NCI-H1048 (cell line): ENCODE measurements at places on chromosomes 2 and 18.

DNA sequence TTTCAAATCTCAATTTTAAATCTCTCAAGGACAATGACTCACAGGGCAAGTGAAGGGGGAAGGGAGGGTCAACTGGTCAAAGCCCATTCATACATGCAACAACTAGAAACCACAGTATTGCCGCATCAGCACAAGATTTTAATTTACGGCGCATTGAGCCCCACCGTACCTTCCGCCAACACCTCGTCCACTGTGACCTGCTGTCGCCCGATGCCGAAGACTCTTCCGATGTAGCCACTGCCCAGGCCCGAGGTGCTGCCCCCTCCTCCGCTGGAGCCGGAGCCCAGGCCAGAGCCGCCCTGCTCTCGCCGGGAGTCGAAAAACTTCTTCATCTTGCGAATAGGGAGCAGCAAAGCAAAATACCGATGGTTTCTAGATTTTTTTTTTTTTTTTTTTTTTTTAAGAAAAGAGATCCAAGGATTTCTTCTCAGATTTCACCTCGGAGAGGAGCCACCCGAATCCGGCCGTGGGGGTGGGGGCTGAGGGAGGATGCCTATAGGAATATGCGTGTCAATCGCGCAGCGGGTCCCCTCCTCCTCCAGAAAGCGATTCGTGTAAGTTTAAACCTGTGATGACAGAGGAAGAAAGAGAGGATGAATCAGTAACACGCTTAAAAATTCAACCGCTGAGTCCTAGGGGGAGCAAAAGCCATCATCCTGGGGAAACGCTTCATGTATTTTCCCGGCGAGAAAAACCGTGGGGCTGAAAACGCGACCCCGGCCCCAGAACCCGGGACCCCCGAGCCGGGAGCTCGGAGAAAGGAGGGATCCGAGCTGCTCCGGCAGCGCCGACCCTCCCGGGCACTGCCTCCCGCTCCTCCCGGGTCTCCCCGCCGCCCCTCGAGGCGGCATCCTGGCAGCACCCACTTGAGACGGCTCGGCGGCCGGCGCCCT, 584 bp downstream of the AAK1 start:
- no peak for DNase-seq

DNA sequence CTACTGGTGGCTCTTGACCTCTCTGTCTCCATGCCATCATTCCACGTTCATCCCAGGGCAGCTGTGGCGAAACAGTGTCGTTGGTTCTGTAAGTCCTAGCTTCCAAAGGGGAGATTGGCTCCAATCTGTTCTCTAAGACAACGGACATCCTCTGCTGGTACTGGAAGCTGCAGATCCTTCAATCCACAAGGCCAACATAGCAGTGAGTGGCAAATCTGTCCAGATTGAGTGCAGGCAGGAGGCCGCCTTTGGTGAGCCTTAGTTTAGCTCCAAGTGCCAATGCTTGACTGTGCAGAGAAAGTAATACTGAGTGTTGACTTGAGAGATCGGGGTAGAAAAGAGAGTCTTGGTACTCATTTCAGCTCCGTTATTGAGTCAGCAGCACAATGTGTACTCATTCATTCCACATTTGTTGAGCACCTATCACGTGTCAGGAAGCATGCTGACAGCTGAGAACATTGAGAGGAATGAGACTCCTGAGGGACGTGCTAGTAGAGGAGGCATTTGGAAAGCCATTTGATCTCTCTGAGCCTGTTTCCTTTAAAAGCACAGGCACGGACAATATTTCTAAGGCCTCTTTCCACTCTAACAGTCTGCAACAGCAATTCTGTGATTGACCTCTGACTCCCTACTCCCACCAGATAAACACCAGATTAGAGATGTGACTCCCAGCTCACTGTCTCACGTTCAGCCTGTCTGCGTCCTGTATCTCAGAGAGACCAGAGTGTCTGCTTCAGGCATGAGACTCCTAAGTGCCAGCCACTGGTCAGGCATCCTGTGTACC, 306.0 kb downstream of the CLIP4 start:
- DNase-seq: no peak

DNA sequence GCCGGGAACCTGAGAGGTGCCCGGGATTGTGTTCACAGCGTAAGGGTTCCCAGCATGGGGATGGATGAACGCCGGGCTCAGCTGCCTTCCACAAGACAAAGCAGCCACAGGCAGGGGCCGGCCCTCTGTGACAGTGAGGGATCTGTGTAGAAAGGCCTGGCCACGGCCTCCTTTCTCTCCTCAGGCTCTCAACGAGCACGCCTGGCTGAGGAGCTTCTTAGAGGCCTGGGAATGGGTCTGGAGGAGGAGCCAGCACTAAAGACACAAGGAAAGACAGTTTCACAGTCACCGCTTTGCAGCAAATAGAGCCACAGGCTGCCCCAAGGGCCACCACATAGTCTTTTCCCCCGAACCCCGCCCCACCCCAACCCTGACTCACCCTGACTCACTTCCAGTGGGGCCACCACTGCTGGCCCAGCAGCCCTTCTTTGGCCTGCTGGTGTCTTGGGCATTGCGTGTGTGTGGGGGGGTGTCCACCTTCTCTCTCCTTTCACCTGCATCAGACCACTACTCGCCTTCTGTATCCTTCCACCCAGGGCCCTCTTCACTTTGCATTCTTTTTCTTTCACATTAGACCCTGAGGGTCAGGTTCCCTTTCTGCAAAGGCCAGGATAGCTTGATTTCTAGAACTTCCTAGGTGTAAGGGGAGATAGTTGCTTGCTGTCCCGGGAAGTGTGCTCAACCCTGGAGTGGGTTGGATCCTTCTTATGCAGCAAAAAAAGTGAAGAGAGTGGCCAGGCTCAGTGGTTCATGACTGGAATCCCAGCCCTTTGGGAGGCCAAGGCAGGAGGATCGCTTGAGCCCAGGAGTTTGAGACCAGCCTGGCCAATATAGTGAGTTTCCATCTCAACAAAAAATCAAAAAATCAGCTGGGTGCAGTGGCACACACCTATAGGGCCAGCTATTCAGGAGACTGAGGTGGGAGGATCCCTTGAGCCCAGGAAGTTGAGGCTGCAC, 19.3 kb upstream of the HPCAL1 start:
- DNase-seq: no peak

- DNase-seq: no peak
Observed at GRCh38 chr2:40072442-40073232, 293.6 kb upstream of the THUMPD2 start.

DNA sequence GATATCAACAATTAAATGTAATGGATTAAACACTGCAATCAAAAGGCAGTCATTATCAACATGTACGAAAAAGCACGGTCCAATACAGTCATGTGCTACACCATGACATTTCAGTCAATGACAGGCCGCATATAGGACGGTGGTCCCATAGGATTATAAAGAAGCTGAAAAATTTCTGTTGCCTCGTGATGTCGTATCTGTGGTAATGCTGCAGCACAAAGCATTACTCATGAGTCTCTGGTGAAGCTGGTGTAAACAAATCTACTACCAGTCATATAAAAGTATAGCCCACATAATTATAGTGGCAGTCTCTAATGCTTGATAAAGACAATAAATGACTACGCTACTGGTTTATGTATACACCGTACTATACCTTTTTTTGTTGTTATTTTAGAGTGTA, 58.4 kb downstream of the RABL2A start:
- no peak for DNase-seq
